ENCODE measurements at places on chromosomes 13 and 19. TPM values are rescaled to one million over a fixed set of nuclear protein-coding genes. Genes with fewer than 3 reads are reported as not detected.
A peak's percentile ranks its signal among the peaks of the same experiment; 100 is the strongest.

- DNase-seq, result no peak
Measured at GRCh38 chr13:34161931-34162543, 344.1 kb downstream of the RFC3 start.

- DNase-seq, result no peak
Measured at GRCh38 chr13:112194167-112194530, 127.2 kb downstream of the SOX1 start.

- DNase-seq, result no peak
Measured at GRCh38 chr13:95113601-95114000, 187.7 kb downstream of the ABCC4 start.

- DNase-seq, result no peak
Measured at GRCh38 chr19:3459089-3459881, 21.0 kb downstream of the SMIM24 start.

- no peak for DNase-seq
Measured at GRCh38 chr13:26646603-26647002, 89.1 kb downstream of the WASF3 start.

DNA sequence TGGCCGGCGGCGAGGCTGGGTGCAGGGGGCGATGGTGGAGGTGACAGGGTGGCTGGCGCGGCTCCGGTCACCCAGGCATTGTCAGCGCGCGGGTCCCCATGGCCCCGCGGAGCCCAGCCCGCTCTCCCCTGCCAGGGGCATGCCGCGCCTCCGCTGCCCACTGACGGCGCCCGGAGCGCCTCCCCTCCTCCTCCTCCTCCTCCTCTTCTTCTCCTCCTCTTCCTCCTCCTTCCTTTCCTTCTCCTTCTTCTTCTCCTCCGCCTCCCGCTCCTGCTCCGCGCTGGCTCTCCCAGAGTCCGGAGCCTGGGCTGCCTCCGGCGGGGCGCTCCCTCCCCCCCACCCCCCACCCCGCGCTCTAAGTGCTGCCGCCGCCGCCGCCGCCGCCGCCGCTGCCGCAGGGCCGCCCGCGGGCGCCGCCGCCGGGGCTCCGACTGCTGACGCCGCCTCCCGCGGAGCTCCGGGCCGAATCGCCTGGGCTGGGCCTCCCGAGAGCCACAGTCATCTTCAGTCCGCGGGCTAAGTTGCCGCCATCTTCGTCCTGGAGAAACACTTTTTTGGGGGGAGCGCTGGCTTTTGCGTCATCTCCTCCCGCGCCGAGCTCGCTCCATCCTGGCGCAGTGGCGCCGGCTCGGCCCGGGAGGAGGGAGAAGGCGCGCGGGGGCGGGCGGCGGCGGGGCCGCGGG, 348.3 kb downstream of the LIG4 start:
- no peak for DNase-seq

- DNase-seq, result no peak
Measured at GRCh38 chr19:35228177-35228930, at the start of gene FAM187B. Gene FAM187B (minus strand): TSS chr19:35228739. CDS start chr19:35228680, 59 bp downstream.

- DNase-seq, result no peak
Measured at GRCh38 chr19:51187395-51188226, 37.3 kb upstream of the CD33 start.

GRCh38 chr13:112943309-112944125, 25.5 kb upstream of the MCF2L start:
- DNase-seq, result no peak

GRCh38 chr19:13376537-13376936, 129.7 kb downstream of the CACNA1A start:
- no peak for DNase-seq

DNA sequence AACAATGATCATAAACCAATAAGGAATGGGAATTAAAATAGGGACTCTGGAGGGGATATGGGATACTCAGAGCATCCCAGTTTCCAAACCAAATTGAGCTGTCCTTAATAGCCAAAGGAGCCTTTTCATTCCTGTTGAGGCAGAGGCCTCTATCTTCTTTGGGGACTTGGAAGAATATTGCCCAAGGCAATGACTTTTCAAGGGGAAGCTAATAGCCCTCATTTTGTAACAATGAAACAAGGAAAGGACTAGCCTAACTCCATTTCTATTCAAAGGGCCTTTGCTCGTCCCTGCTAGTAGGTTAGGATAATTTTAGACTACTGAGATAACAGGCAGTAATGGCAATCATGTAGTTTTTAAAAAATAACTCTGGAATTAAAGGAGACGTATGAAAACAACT, 789.8 kb upstream of the SLITRK5 start:
- no peak for DNase-seq

GRCh38 chr13:24264976-24265375, 44.4 kb upstream of the C1QTNF9 start:
- DNase-seq, result no peak

DNA sequence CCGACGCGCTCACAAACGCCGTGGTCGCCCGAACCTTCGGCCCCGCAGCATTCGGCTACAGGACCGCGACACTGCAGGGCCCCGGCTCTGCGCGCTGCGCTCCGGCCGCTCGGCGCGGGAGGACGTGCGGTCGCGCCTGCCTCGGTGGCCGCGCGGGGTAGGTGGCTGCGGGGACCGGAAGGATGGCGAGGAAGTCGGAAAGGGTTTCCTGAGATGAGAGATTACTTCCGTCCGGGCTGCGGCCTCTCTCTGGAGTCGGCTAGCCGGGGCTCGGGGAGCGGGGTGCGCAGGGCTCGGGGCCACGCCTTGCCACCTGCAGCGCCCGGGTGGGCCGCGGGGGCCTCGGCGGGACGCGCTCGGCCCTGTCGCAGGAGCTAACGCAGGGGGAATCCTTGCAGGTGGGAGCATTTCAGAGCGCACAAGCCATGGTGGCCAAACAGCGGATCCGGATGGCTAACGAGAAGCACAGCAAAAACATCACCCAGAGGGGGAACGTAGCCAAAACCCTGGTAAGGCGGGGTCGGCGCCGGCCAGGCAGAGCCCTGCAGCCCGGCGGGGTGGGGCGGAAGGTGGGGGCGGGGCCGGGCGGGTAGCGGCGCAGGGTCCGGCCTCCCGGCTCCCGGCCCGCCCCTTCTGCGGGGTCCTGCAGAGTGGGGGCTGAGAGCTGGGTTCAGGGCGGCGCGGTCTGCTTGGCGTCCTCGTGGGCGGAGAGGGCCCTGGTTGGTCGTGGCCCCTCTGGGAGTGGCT, at the start of gene SERP2:
Gene SERP2, plus strand, starts transcription at position 224 of the 747 bp plus-strand sequence. Its CDS starts 202 bp downstream, at position 426.
- no peak for DNase-seq

DNA sequence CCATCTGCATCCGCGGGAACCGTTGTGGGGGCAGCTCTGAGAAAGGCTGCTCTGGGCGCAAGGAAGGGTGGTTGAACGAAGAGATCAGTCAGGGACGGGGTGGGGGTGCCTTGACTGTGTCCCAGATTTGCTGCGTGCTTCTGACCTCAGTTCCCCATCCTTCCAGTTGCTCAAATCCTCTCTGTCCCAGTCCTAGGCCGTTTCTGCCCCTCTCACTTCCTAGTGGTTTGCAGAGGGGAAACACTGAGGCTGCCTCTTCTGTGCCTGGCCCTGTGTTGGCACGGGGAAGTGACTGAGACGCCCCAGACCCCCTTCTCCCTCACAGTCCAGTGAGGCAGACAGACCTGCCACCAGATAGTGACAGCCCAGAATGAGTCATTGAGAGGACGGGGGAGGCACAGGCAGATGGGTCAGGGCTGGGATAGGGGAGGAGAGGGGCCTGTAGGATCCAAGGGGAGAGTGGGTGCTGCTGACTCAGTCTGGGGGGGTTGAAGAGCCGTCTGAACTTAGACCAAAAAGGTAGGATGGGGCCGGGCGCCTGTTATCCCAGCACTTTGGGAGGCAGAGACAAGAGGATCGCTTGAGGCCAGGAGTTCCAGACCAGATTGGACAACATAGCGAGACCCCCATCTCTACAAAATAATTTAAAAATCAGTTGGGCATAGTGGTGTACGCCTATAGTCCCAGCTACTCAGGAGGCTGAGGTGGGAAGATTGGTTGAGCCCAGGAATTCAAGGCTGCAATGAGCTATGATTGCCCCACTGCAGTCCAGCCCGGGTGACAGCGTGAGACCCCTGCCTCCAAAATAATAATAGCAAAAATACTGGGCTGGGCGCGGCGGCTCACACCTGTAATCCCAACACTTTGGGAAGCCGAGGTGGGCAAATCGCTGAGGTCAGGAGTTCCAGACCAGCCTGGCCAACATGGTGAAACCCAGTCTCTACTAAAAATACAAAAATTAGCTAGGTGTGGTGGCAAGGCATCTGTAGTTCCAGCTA, 26.5 kb downstream of the NUMBL start:
- peak; percentile 27 for DNase-seq

Gene NXNL1
- polyA plus RNA-seq, result not detected

Gene LGALS14
- polyA plus RNA-seq, result not detected

Gene KLK14
- polyA plus RNA-seq, result not detected

Measured in CD14-positive monocyte (primary cell).